ENCODE measurements at places on chromosomes 1 and 21. TPM values are rescaled to one million over a fixed set of nuclear protein-coding genes. Genes with fewer than 3 reads are reported as not detected.

GRCh38 chr1:5312293-5312674, 657.9 kb downstream of the AJAP1 start:
- no peaks in the 10 kb centered on the region for H3K4me1 ChIP-seq
- H3K27me3 ChIP-seq: no peaks in the 10 kb centered on the region
- DNase-seq: no peak
- no peak overlapping the region for H3K27ac ChIP-seq

DNA sequence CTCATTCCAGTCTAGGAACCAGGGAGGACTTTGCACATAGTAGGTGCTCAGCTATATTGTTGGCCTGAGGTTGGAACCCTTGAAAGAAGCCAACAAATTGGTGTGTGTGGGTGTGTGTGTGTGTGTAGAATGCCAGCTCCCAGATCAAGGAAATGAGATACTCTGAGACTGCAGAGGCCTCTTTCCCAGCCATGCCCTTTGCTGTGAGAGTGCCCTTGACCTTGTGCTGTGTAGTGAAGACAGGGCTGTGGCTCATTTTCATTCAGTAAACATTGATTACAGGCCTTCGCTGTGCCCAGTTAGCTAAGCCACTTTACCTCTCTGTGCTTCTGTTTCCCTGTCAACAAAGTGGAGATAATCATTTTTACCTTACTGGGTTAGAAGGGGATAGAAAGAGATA, 3.2 kb downstream of the CYP4B1 start:
- no peak overlapping the region for H3K27ac ChIP-seq
- no peaks in the 10 kb centered on the region for H3K36me3 ChIP-seq
- H3K4me1 ChIP-seq: no peaks in the 10 kb centered on the region

GRCh38 chr1:235901461-235901860, 34.8 kb upstream of the LYST start:
- H3K27ac ChIP-seq: no peak overlapping the region
- no peak overlapping the region for H3K4me3 ChIP-seq
- no peaks in the 10 kb centered on the region for H3K4me1 ChIP-seq
- H3K36me3 ChIP-seq: no peaks in the 10 kb centered on the region

GRCh38 chr1:165344736-165345135, 11.8 kb downstream of the LMX1A start:
- H3K36me3 ChIP-seq: no peaks in the 10 kb centered on the region
- no peak overlapping the region for H3K27ac ChIP-seq
- no peak overlapping the region for H3K4me3 ChIP-seq
- no peak for DNase-seq
- H3K4me1 ChIP-seq: no peaks in the 10 kb centered on the region

Gene AJAP1
- total RNA-seq: 0.42 TPM

Gene ABCA4
- 0.27 TPM for total RNA-seq

GRCh38 chr21:45736690-45737484, 93.4 kb downstream of the PCBP3 start:
- no peak overlapping the region for H3K27ac ChIP-seq
- no peak overlapping the region for H3K4me3 ChIP-seq
- no peaks in the 10 kb centered on the region for H3K27me3 ChIP-seq
- DNase-seq: no peak

Gene CHIA
- total RNA-seq: not detected

DNA sequence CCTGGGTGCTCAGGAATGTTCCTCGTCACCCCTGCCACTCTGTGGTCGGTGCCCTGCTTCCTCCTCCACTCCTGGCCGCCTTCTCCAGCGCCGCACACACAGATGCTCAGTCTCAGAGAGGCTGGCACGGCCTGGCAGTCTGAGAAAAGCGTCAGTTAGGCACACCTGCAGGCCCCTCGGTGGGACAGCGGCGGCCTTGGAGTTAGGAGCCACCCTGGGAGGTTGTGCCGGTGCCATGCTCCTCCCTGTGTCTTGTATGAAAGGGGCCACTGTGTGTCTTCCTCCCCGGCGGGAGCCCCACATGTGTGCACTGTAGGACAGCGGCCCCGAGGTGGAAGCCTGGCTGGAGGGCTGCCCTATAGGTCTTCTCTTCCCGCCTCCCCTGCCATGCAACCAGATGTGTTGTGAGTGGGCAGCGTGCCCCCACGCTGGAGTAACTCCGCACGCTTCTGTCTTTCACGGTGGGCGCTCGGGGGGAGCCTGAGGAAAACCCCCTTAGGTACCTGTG, 145.2 kb downstream of the PGBD5 start:
- H3K27ac ChIP-seq: no peak overlapping the region
- H3K27me3 ChIP-seq: no peaks in the 10 kb centered on the region
- no peak overlapping the region for H3K4me3 ChIP-seq
- no peak for DNase-seq
- no peaks in the 10 kb centered on the region for H3K36me3 ChIP-seq

GRCh38 chr1:192826791-192827546, 18.1 kb downstream of the RGS2 start:
- no peaks in the 10 kb centered on the region for H3K27me3 ChIP-seq
- H3K27ac ChIP-seq: no peak overlapping the region
- DNase-seq: no peak

GRCh38 chr1:214123061-214123784, 135.4 kb downstream of the PROX1 start:
- no peak overlapping the region for H3K4me3 ChIP-seq
- no peaks in the 10 kb centered on the region for H3K27me3 ChIP-seq
- no peaks in the 10 kb centered on the region for H3K4me1 ChIP-seq
- no peak overlapping the region for H3K27ac ChIP-seq
- no peaks in the 10 kb centered on the region for H3K36me3 ChIP-seq
